ENCODE measurements at places on chromosomes 16 and 17.
A peak's percentile ranks its signal among the peaks of the same experiment; 100 is the strongest.

GRCh38 chr17:80791758-80792284 lies 199.8 kb upstream of the CHMP6 start:
- peak; percentile 22 for DNase-seq

DNA sequence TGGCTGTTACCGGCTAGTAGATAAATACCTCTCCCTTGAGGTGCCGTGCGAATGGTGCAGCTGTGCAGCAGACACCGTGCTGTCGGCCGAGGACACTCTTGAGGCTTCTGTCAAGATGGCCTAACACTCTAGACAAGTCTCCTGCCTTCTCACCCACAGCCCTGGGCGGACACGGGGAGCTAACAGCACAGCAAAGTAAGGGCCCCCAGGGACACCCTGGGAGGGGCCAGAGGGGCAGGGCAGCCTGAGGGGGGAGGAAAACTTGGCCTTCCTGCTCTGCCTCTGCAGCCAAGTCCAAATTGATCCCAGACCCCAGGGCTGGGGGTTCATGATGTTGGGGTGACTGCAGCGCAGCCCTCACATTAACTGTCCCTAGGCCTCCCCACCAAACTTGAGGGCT lies 210.2 kb downstream of the RPTOR start:
- DNase-seq: no peak

DNA sequence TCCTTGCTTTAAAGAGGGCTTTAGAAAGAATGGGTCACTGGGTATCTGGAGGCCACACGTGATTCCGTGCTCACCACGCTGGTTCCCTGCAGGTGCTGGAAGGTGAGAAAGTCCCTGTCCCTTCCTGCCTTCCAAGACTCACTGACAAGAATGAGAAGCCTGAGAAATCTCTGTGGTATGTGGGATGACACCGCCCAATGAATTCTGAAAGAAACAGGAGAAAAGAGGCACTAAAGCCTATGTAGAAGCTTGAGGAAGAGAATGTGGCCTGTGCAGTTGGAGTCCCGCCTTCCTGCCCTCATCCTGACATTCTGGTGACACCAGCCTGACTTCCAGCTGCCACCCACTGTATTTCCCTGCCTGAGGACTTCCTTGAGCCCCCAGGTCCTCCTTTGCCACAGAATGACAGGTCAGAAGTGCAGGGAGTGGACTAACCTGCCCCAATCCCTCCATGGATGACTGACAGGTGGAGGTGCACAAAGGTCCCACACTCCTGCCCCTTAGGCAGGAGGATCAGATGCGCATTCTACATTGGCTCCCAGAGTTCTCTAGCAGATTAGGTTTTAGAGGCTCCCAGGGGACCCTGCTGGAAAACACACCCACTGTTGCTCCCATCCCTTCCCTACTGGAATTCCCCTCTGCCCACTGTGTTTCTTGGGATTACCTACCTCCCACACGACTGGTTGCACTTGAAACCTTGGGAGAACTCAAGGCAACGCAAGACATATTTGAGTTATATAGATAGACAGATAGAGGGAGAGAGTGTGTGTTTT lies 38.6 kb upstream of the TENT4B start:
- DNase-seq: no peak

GRCh38 chr17:45171338-45172231 lies 9.9 kb downstream of the HEXIM2 start:
- DNase-seq: no peak

GRCh38 chr16:87803385-87803784 lies 37.6 kb upstream of the KLHDC4 start:
- no peak for DNase-seq

DNA sequence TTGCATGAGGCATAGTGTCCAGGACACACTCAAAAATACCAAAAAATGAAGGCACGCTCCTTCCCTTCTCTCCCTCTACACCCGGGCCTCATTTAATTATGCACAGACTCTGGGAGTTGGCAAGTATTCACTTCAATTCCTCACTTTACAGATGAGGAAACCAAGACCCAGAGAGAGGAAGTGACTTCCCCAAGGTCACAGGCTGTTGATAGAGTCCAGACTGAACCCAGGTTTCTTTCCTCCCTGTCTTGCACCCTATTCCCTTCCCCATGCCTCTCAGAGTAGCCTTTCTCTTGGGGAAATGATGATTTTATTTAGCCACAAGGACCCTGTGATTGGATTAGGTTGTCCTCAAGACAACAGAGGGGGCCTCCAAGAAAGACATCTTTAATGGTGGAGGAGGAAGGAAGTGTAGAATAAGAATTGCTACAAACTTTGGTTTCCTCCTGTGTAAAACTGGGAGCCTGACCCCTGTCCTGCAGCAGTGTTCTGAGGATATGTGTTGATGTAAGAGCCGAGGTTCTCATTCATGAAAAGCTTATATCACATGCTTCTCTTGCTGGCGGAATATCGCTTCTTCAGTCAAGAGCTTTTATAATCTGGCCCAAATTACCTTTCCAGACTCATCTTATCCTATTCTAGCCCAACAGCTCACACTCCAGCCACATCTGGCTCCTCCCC lies 48.8 kb upstream of the SIAH1 start:
- DNase-seq: no peak

DNA sequence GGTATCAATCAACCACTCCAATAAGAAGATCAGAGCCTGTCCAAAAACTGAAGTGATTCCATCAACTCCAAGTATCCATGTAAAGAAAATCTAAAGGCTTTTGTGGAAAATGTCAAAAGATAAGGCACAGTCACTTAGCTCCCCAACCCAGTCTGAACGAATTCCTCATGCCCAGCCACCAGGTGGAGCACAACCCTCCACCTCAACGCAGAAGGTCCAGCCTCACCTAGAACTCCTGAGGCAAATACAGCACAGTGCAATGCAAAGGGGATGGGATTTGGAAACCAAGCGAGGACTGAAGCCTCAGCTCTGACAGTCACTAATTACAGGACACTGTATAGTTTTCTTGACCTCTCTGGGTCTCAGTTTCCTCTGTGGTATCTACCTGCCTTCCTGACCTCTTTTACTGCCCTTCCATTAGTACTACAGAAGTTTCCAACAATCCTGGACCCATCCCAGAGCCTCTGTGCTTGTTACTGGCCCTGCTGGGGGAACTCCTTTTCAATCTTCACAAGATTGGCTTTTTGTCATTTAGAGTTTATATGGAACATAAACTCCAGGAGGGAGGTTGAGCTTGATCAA lies 2.0 kb downstream of the NCBP3 start:
- DNase-seq: peak; percentile 25

DNA sequence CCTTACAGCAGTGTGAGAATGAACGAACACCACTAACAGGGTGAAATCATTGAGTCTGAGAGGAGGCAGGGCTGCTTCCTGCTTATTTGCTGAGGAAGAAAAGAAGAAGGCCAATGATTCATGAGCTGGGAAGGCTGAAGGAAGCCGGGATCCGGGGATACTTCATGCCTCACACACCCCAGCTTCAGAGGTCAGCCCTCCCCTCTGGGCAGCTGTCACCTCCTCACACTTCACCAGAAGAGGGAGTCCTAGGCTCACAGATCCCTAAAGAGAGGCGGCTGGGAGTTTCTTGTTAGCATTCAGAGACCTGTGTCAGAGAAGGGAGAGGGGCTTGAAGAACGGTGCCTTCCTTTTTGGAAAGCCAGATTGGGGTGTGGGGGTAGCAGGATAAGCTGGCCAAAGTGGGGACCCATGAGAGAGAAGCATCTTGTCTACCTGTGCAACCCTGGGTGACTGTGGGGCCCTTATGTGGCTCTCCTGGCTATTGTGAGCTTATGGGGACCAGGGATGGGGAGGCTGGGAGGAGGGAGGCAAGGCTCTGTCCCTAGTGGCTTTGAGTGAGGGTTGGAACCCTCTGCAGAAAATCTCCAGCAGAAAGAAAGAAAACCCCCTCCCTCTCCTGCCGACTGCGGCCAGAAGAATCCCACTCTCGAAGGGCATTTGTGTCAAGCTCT lies 94.6 kb downstream of the RGS9 start:
- DNase-seq: no peak

GRCh38 chr16:2819939-2820835 lies 3.1 kb downstream of the PRSS21 start:
- no peak for DNase-seq

DNA sequence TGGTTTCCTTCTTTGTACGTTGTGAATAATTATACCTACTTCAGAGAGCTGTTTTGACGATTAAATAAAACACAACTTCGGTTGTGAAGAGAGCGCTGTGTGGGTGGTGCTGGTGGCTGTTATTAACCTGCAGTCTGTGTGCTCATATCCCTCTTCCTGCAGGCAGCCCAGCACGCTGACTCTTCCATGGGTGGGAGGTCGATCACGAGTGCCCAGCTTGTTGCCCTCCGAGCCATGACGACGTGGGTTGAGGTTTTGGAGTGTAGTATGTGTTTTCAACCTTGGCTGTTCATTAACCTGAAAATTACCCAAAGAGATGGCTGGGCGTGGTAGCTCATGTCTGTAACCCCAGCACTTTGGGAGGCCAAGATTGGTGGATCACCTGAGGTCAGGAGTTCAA lies 11.3 kb upstream of the GCSH start:
- DNase-seq: no peak

GRCh38 chr16:78731785-78732184 lies 632.3 kb downstream of the WWOX start:
- DNase-seq: no peak

DNA sequence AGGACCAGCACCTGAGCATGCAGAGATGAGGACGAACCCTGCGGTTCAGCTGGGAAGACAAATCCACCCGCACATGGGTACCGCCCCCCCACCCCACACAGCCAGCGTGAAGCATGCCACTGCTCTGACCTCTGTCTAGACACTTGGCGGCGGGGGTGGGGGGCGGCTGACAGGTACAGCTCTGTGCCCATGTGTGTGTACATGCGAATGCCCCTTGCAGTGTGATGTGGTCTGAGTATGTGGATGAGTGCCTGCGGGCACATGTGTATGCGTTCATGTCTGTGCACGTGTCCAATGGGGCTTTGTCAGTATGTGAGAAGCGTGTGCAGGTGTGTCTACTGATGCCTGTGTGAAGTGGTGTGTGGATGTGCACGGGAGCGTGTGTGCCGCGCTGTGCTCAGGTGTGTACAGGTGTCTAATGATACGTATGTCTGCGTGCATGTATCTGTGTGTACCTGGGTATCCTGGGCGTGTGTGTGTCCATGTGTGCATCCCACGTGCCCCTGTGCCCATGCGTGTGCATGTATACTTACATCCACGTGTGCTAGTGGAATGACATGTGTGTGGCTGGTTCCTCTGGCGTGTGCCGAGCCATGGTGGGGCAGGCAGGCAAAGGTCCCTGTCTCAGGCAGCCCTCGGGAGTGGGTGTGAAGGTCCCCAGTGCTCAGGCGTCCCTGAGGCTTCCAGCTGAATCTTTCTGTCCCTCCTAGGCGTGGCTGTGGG lies 636 bp upstream of the RAP1GAP2 start:
- no peak for DNase-seq

- DNase-seq: no peak
These were observed 2.0 kb downstream of the DNASE1L2 start for GRCh38 chr16:2238150-2238837.

- no peak for DNase-seq
These were observed 94.5 kb downstream of the METRNL start for GRCh38 chr17:83173914-83174361.

- no peak for DNase-seq
These were observed 9.7 kb downstream of the HPR start for GRCh38 chr16:72072514-72073342.

GRCh38 chr16:78650339-78651074 lies 551.1 kb downstream of the WWOX start:
- no peak for DNase-seq

DNA sequence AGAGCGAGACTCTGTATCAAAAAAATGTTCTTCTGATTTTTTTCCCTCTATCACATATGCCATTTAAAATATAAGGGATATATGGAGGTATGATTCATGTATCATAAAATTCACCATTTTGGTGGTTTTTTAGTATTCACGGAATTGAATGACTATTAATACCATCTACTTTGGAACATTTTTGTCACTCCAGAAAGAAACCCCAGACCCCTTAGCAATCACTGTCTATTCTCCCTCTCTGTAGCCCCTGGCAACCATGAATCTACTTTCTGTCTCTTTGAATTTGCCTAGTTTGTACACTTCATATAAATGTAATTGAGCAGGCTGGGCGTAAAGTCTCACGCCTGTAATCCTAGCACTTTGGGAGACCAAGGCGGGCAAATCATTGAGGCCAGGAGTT lies 75.9 kb downstream of the PRKCA start:
- DNase-seq: no peak

DNA sequence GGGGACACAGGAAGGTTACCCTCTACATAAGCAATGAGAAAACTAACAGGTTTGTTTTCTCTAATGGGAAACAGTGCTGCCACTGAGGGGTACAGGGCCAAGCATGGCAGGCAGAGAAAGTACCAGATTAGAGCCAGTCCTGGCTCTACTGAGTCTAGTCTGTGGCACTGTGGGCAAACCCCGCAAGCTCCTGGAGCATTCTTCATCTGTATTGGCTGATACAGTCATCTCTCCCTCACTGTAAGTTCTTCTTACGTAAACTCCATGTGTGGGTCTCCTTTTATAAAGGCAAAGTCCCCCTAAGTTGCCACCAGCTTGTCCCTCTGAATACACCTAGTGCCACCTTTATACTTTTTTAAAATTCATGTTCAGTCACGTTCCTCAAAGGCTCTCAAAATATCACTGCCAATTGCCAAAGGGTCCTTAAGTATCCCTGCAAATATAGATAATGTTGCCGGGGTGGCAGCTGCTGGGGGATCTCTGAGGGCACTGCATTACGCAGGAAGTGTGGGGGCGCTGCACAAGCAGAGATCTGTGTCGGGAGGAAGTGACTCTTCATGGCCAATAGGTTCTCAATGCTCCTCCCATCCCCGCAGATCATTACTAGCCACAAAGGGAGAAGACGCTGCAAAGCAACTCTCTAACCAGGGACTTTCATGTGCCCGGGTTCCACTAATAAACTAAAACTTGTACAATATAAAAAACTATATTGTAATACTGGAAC lies 18.8 kb downstream of the XPO6 start:
- DNase-seq: peak; percentile 50

DNA sequence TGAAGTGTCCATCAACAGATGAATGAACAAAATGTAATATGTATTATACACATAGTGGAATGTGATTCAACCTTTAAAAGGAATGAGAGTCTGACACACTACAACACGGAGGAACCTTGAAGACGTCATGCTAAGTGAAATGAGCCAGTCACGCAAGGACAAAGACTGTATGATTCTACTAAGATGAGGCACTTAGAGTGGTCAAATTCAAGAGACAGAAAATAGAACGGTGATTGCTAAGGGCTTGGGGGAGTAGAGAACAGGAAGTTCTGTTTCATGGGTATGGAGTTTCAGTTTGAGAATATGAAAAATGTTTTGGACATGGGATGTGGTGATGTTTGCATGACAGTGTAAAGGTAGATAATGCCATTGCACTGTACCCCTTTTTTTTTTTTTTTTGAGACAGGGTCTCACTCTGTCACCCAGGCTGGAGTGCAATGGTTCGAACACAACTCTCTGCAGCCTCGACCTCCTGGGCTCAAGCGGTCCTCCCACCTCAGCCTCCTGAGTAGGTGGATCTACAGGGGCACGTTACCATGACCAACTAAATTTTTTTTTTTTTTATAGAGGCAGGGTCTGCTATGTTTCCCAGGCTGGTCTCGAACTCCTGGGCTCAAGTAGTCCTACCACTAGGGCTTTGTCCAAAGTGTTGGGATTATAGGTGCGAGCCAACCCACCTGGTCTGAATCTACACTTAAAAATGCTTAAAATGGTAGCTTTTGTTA lies 2.9 kb upstream of the CCDC102A start:
- DNase-seq: no peak

GRCh38 chr16:649631-650030 lies 466 bp downstream of the WDR90 start:
- DNase-seq: no peak

GRCh38 chr16:5736209-5736930 lies 638.8 kb upstream of the EEF2KMT start:
- no peak for DNase-seq

All from activated T-helper 1 cell treated with Interleukin-2 at 50 U/mL for 16 hours (primary cell).